ENCODE measurements at places on chromosomes 7 and 10.

DNA sequence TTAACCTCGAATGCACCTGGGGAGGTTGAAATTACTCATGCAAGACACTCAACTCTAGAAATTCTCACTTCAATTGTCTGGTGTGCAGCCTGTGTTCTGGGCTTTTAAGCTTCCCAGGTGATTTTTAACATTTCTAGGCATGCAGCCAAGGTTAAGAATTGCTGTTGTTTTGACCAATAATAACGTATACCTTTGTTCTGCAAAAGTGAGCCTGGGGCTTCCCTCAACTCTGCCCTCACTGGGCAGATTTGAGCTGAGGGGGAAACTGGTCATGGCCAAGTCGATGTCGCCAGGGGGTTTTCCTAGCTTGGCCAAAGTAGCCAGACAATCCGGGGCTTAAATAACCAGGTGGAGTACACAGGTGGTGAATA, 568 bp downstream of the PRSS2 start:
- no peak for DNase-seq

DNA sequence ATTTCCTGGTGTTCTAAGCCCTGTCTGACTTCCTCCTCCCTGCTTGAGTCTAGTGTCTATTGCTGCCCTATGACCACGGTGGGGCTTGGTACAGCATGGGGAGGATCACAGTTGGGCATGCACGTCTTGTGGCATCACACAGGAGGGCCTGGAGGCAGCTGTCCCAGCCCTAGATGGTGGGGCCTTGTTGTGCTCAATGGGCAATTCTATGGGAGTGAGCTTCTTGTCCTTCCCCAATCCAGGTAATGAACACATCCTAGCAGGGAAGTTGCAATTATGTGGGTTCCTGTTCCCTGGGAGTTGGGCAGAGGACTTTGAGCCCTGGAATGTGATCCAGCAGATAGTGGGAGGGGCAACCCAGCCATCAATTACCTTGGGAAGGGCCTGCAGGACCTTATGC, 10.8 kb upstream of the FAM3C start:
- no peak for DNase-seq

DNA sequence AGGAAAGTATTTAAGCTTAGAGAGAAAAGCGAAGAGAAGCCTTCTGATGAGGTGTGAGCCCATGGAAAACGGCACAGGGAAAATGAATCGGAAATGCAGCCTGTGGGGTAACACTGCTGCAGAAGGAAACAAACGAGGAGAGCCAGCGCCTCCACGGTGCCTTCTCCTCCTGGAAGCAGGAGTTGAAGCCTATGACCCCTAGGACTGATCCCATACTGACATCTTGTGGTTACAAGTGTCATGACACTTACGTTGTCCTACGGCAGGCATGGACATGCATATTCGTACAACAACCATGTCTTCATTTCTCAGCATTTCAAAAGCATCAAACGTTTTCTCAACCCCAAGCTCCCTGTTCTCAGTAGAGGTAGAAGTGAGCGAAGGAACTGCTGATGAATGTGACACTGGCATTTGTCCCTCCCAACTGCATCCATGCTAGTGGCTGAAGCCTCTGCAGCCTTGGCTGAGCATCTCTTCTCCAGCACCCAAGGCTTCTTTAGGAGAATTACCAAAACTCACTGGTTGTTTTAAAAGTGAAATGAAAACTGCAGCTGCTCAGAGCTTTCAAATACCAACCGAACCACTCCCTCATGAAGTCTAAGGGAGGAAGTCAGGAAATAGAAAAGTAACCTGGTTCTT, 160.2 kb downstream of the JAZF1 start:
- DNase-seq, result no peak

GRCh38 chr10:24541239-24541753, 182.4 kb downstream of the ARHGAP21 start:
- no peak for DNase-seq

DNA sequence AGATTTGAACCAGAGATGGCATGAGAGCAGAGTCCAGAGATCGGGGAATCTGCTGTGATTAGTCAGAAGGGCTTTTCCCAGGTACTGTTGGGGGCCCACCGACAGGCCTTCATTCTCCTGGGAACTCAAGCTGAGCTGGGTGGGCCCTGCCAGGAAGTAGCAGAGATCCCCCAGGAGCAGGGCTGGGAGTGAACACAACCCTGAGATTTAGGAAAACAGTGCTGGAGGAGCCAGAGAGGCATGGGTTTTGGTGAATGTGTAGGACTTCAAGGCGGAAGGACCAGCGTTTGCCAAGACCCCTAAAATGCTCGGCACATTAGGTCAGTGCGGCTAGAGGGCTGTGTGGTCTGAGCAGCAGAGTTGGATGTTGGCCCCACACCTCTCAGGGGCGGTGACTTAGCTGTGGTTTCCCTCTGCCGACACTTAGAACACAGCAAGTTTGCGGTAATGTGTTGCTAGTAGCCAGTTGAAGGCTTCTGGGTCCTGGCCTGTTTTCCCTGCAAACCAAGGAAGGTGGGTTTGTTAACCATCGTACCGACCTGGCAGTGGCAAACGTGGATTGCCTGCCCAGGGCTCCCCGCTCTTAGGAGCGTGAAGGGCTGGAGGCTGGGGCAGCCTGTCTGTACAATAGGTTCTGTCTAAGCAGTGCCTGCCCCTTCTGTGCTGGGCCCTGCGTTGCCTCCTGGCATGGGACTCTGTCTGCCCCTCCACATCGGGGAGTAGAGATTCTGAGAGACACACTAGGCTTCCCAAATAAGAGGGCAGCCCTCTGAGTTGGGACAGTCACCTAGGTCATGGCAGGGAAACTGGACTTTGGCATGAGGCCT, 14.0 kb downstream of the NACAD start:
- DNase-seq, result no peak

- no peak for DNase-seq
Measured at GRCh38 chr7:22193450-22193983, 163.4 kb downstream of the RAPGEF5 start.

DNA sequence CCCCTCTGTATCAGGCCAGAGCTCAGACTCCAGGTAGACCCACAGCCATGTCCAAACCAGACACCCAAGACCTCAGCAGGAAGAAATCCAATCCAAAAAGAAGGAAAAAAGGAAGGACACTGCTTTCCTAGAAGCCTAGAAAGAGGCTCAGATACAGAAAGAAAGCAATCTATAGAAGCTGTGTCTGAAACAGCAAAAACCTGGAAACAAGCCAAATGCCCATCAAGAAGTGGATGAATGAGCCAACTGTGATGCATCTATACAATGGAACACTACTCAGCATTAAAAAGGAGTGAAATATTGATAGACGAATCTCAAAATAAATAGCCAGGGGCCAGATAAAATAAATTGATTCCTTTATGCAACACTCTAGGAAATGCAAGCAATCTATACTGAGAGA, 31.6 kb downstream of the GRB10 start:
- no peak for DNase-seq

DNA sequence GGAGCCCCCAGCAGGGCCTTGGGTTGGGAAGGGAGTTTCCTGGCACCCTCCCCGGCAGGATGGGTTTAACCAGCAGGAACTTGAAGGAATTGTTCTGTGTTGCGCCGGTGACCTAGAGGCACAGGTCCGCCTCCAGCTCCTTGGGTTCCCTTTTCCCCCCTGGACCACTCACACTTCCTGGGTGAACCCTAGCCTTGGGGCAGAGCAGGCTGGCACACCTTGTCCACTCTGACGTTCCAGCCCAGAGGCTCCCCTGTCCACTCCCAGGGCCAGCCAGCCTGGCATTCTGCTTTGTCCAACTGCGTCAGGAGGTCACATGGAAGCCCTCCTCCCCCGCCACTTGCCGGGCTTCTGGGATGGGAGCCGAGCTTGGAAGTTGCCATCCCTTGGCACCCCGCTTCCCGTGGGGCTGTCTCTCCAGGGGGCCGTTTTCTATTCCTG, 25.8 kb downstream of the TMEM120A start:
- DNase-seq, result no peak

DNA sequence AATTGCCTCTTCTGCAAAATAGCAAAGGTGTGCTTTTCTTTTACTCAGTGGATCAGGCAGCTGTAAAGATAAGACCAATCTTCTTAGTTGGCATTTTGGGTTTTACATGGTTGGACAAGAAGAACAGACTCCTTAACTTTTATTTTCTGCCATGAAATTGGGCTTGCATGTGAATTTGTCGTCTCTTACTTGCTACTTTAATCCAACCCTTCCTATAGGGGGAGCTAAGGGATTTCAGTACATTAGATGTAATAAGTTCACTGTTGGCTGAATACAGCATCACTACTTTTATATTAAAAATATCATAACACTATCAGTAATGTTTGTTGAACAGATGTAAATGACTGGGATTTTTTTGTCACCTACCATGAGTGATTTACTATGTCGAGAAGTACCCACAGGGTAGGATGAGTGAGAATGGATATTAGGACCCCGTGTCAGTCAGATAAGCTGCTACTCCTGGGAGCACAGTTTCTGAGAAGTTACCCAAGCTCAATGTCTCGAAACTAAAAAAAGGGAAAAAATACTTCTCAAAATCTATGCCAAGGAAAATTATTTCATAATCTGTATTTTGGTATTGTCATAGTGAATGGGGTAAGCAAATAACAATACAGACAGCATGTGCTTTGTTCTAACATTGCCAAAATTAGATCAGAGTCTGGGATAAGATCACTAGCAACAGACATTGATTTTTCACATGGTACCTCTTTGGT, 127.4 kb upstream of the AGR3 start:
- no peak for DNase-seq

DNA sequence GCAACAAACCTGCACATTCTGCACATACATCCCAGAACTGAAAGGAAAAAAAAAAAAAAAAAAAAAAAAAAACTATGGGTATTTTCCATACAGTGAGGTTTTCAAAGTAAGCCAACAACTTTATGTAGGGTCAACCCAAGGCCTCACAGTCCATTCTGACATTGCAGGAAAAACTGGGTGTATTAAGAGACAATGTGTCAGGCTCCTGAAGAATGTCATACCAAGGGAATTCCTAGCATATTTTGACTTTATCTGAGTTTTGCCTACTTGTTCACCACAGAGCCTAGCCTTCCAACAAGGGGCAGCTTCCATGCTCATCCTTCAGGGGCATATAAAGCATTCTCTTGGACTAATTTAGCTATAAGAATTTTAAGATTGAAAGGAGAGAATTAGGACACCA, 368.9 kb downstream of the PLXDC2 start:
- no peak for DNase-seq

DNA sequence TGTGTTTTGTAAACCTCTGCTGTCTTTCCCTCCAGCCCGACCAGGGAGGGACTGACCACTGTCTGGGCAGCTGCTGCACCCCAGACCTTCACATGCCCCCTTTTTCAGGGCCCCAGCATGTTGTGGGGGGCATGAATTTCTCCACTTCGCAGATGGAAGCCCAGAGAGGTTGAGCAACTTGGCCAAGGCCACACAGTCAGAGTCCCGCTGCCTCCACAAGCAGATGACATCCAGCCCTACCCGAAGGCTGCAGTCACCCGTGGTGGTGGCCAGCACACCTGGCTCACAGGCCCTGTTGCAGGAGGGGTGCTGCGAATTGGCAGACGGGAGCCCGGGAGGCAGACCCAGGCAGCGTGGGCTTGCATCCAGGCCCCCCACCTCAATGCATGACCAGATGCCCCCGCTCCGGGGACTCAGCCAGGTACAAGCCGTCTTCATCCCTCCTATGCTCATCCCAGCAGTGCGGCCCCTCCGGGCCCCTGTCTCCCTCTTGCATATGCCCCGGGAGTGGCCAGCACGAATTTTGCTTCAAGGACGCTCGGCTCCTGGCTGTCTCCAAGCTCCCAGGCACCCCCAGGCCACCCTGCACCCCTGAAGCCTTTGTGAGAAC, 36.0 kb upstream of the PDGFA start:
- no peak for DNase-seq

DNA sequence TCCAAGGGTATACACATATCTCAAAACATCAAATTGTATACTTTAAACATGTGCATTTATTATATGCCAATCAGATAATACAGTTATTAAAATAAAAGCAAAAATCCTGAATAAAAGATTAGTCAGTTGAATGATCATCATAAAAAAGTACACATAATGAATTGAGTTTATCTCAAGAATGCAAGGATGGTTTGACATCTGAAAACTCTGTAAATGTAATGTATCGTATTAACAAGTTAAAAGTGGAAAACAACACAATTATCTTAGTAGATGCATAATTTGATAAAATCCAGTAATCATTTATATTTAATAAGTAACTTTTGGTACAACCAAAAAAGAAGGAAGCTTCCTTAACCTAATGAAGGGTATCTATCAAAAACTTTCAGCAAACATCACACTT, 86.6 kb downstream of the COL28A1 start:
- DNase-seq, result no peak

- no peak for DNase-seq
Measured at GRCh38 chr7:31078363-31078990, 26.4 kb downstream of the ADCYAP1R1 start.

DNA sequence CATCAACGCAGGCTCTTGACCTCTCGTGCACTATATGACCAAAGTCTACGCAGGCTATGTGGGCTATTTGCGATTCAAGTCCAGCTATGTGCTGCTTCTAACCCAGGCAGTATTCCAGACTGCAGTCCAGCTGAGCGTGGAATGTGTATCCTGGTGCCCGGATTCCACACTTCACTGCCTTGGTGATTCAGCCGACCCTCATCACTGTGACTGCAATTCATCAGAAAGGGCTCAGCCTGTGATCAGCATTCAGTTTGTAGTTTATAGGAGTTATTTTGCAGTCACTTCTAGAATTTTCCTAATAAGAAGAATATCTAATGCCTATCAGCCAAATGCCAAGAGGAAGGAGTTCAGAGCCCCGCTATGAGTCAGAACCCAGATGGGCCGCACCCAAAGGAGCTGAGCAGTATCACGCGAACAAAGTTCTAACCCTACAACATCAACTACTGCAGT, 119.8 kb upstream of the LANCL2 start:
- no peak for DNase-seq

DNA sequence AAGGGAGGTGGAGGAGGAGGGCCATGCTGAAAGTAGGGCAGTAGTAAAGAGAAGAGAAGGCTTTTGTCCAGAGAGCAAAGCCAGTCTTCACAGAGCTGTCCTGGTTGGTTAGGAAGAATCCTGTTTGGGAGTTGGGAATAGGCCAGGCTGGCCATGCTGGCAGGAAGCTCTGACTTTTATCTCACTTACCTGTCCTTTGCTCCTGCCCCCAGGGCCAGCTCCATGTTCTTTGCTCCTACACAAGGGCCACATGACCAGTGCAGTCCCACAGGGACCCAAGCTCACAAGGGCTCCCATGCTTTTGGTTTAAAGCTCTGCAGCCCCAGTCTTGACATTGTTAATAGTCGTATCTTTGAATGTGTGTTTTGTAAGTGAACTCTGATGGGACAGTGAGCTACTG, 161.6 kb upstream of the KMT2E start:
- no peak for DNase-seq

- DNase-seq, result no peak
Measured at GRCh38 chr7:27138985-27139333, 4.5 kb downstream of the HOXA5 start.

Data from stimulated activated CD4-positive, alpha-beta T cell treated with anti-CD3 and anti-CD28 coated beads, Interleukin-15, amount 100 ng/mL, for 1 hour (primary cell).